Iris pigment epithelial cell (primary cell): ENCODE measurements at places on chromosomes 7 and 10.
A peak's percentile ranks its signal among the peaks of the same experiment; 100 is the strongest.

- DNase-seq, result no peak
Measured at GRCh38 chr7:157461573-157462418, 125.0 kb downstream of the DNAJB6 start.

DNA sequence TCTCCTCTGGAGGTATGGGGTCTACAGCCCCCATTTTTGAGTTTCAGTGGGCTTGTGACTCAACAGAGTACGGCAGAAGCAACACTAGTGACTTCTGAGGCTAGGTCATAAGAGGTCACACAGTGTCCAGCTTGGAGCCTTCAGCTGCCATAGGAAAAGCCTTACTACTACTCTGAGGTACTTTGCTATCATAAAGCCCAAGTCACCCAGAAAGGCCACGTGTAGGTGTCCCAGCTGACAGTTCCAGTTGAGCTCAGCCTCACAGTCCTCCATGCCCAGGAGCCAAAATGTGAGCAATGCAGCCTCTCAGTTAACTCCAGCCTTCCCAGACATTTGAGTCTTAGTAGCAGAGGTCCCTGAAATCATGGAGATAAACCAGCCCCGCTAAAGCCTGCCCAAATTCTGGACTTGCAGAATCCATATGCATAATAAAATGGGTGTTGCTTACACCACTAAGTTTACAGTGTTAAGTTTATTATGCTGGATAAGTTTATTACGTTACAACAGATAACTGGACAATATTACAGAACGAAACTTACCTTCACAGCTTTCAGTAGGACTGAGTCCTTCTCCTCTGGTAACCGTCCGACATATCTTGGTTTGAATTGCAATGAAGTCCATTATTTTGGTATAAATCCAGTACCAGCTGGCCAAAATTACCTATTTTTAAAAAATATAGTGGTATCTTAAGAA lies 181.1 kb downstream of the AVL9 start:
- no peak for DNase-seq

DNA sequence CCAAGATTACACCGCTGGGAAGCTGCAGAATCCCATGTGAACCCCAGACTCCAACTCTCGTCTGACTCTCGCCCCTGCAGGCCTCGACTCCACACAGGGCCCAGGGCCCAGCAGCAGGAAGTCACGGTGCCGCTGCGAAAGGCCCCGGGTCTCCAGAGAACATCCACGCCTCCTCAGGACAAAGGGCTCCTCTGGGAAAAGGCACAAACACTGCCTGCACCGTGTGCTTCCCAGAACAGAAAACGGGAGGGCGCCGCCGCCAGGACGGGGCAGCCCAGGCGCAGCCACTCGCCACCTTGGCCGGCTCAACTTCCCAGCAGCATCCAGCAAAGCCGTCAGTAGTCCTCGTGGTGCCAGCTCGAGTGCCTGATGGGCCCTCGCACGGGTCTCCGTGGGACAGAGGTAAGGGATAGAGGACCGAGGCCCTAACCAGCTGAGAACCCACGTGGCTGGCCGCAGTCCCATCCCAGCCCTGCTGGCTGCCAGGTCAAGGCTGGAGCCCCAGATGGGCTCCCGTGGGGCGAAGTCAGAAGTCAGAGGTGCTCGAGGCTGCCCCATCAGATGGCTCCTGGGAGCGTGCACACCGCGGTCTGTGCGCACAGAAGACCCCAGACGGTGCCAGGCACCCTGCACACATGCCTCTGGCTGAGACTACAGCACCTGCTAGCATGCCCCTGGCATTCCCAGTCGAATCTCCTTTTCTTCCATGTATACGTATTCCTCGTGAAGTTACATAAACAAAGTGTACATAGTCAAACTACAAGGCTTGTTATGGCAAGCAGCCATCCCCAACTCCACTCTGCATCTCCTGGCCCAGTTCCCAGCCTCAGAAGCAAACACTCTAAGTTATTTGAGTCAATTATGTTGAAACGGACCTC lies 60.2 kb downstream of the MAD1L1 start:
- DNase-seq, result peak; percentile 94

DNA sequence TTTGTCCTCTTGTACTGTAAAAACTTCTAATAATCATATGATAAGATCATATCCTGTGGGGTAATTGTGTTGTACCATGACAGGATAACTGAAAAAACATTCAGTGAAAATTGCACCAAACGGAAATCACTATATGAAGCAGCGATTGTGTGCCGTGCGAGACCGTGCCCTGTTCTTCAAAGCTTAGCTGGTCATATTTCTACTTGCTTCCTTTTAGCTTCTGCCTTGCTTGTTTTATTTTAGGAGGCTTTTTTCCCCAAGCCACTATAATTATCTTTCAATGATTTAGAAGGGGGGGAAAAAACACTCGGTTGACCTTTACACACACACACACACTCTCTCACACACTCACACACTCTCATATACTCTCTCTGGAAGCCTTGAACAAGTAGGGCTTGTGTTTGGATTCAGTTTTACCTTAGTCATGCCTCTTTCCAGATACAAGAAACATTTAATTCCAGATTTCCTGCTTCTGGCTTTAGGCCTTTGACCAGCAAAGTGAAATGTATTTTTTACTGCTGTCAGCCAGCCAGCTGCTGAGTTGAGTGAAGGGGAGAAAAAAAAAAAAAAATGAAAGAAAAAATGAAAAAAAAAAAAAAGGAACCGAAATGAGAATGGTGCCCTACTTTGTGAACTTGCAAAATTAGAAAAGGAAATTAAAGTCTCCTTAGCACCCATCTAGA lies 181.4 kb downstream of the ARID5B start:
- DNase-seq, result peak; percentile 72

- DNase-seq, result no peak
Measured at GRCh38 chr7:20797462-20798080, 10.9 kb upstream of the SP8 start.

GRCh38 chr7:95927756-95928155 lies 155.4 kb downstream of the DYNC1I1 start:
- no peak for DNase-seq
